Activated CD4-positive, alpha-beta T cell treated with anti-CD3 and anti-CD28 coated beads, Interleukin-10, Interleukin-2, amounts not matched to agents 100 ng/mL and 50 ng/mL, durations not matched to agents 16 hours and 8 hours (primary cell): ENCODE measurements at places on chromosomes 5 and 9.

- no peak for DNase-seq
Observed at GRCh38 chr5:113166261-113166660, 189.7 kb downstream of the DCP2 start.

GRCh38 chr5:35622974-35623373 is 5.3 kb downstream of the SPEF2 start:
- peak; percentile 75 for DNase-seq

- no peak for DNase-seq
Observed at GRCh38 chr5:13632676-13633075, 311.8 kb downstream of the DNAH5 start.

DNA sequence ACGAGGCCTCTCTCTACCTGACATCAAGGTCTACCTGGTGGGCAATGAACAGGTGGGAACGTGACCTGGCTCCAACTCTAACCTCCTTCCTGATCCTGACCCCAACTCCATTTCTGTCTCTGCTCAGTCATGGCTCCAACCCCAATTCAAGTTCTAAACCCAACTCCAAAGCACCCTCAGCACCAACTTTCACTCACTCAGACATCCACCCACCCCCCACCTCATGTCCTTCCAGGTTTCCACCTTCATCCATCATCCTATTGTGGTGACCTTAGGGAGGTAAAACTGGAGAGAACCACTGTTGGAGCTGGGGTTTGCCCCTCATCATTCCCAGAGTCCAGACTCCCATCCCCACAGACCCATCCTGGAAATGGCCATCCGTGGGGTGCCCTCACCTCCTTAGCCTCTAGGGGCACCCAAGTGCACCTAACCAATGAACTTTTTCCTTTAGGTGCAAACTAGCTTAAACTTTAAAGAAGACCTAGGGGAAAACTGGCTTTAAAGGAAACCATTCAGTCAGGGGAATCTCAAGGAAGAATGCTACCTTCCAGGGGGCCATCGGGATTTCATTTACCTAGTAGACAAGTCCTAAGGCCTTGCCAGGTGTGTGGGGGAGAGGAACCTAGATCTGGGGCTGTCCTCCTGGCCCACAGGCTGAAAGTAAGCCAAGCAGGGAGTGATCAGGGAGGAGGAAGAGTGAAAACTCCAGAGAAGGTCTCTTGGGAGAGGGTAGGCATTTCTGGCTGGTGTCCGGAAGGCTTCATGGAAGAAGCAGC is 11.3 kb downstream of the RGS14 start:
- DNase-seq, result peak; percentile 47

DNA sequence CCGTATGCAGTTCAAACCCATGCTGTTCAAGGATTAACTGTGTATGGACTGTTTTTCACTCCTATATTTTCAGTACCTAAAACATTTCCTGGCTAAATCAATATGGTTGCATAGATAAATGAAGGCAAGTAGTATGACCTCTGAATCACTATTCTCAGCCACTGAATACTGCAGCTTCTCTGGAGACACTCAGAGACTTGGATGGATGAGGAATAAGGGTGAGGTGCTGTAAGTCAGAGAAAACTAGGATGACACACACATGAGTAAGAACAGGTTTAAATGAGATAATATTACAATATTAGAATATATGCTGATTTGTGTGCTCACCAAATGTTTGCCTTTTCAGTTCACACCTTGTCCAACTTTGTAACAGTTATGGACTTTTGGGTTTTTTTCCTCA is 26.0 kb upstream of the ANXA1 start:
- no peak for DNase-seq

- peak; percentile 9 for DNase-seq
Observed at GRCh38 chr9:97740848-97741821, 44.0 kb upstream of the XPA start.

DNA sequence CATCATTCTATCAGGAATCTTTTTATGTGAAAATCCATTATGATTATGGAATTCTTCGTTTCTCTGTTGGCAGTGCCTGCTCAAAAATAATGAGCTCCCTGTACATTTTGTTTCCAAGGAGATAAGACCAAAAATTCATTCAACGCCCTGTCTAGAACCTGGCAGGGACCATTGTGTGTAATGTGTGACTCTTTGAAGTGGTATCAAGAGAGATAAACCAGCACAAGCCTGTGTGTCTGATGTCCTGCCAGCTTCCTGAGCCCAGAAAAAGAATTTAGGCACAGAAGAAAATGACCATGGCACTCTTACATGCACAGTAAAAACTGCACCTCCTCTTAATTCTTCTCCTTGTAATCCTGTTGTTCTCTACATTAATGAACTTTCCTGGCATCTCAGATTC is 177.4 kb downstream of the SAXO1 start:
- DNase-seq, result no peak

DNA sequence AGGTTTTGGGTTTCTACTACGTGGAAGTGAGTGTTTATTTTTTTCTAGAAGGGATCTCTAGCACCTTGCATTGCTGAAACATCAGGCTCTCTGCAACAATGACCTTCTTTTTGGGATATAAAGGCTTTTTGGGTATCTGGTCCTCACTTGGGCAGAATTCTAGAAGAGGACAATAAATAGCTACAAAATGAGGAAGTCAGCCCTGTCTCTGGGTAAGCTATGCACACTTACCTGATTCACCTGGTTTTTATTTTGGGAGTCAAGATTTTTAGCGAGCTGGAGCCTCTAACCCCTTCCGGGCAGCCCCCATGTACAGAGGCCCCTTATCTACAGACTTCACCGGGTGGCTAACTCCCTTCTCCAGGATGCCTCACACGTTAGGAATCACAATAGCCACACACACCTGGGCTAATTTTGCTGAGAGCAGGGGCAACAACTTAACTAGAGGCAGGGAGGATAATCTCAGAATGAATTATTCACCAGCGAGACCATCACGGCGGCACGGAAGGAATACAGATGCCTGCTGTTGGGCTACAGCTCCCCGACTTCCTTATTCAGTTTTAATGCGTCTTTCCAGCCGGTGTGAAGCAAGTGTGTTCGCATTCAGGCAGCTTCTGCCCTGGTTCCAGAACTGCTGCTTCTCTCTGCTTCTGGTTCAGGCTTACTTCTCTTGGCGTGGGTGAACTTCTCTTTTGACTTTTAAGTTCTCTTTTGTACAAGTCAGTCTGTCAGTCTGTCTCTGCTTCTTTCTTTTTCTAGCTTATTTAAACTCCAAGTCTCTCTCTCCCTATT is 341.0 kb upstream of the PANK3 start:
- DNase-seq, result no peak

- DNase-seq, result no peak
Observed at GRCh38 chr5:88244686-88245085, 24.0 kb downstream of the TMEM161B start.

- no peak for DNase-seq
Observed at GRCh38 chr9:99052815-99053715, 51.8 kb upstream of the TGFBR1 start.

GRCh38 chr9:106728860-106729259 is 134.1 kb upstream of the ZNF462 start:
- no peak for DNase-seq

GRCh38 chr9:69470186-69470977 is 145.4 kb downstream of the ENTREP1 start:
- no peak for DNase-seq

DNA sequence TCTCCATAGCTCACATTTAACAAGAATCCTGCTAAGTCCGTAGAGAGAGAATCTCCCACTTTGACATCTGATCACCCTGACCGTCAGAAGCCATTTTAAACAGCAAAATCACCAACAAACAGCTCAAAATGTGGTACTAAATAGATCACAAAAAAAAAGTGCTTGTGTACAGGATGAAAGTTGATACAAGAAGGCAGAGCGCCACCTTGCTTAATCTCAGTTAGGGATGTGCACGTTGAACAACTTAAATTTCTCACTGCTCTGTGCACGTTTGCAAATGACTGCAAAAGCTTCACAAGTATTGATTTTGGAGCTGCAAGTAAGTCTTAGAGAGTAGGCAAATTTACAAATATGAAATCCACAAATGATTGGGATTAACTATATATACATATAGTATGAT is 63.1 kb upstream of the NREP start:
- DNase-seq, result no peak

DNA sequence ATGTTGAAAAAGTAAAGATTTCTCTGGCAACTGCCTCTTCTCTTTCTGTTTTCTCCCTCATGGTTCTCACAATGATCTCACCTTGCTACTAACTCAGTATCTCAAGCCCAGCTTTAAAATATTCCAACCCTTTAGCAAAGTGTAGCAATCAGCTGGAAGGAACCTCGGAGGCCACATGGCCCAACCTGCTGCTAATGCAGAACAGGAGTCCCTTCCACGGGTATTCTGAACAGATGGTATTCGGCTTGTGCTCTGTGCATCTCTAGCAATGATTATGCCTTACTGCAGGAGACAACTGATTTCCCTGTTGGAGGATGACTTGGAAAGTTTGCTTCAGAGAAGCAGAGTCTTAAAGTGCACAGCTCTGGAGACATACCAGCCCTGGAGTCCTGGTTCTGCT is 151.8 kb upstream of the PPP1R2B start:
- no peak for DNase-seq

- peak; percentile 15 for DNase-seq
Observed at GRCh38 chr9:19922476-19923118, 133.8 kb upstream of the SLC24A2 start.

DNA sequence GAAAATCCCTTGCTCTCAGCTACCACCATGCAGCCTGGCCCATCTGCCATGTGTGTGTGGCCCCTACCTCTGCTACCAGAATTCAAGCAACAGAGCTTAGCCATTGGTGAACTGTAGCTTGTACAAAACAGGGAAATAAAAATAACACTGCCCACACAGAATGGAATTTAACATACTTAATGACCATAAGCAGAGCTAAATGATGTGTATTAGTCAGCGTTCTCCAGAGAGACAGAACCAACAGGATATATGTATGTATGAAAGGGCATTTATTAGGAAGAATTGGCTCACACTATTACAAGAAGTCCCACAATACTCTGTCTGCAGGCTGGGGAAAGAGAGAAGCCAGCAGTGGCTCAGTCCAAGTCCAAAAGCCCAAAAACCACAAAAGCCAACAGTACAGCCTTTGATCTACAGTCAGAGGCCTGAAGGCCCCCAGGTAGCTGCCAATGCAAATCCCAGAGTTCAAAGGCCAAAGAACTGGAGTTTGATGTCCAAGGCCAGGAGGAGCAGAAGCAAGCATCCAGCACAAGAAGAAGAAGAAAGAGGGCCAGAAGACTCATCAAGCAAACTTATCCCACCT is 318.8 kb downstream of the DNAH5 start:
- no peak for DNase-seq

GRCh38 chr9:133375116-133375723 is 640 bp downstream of the SURF4 start:
- DNase-seq, result no peak

DNA sequence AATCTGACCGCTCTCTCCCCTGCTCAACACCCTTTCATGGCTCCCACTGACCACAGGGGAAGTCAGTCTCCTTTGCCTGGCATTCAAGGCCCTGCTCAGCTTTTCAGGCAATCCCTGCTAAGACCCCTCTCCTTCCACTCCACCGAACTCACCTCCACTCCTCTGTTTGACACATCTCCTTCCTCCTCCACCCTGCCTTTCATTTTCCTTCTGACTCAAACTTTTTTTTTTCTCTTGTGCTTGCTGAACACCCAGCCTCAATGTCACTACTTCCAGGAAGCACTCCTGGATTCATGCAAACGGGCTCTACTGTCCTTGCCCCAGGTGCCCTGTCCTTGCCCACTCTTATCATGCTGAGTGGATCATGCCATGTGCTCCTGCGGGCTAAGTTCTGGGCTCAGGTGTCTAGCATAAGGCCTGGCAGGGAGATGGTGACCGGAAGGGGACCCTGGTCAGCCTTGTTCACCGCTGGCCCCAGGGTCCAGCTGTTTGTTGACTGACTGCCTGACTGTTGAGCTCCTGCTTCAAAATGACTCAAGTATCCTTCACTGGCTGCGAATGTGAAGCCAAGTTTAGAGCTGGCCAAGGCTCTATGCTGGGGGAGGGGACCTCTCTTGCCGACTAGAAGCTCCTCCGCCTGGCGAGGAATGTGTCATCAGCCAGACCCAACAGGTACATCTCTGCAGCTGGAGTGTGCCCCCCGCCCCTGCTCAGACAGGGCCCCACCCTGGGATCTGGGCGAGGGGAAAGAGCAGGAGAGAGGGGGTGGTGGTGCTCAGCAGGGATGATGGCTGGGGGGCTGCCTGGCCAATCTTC is 6.2 kb downstream of the NR5A1 start:
- peak; percentile 25 for DNase-seq

- no peak for DNase-seq
Observed at GRCh38 chr9:77019236-77019925, at the start of gene FOXB2. TSS of gene FOXB2 (plus strand) at chr9:77019655. CDS start at chr9:77019655, 0 bp downstream.

DNA sequence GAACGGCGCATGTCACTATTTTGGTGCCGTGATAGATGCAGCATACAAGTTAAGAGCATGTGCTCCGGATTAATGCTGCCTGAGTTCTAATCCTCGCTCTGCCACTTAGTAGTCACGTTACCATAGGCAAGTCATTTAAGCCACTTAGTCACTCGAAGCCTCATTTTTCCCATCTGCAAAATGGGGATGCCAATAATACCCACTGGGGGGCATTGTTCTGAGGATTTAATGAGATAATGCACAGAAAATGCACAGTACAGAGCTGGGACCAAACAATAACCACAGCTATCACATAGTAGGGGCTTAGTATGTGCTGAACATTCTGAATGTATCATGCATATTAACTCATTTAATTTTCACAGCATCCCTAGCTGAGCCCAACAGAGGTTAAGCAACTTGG is 9.1 kb downstream of the NIPAL4 start:
- DNase-seq, result peak; percentile 46

GRCh38 chr5:75568202-75568601 is 43.1 kb upstream of the ANKDD1B start:
- DNase-seq, result peak; percentile 72

GRCh38 chr5:85741972-85742371 is 875.8 kb upstream of the COX7C start:
- DNase-seq, result no peak

DNA sequence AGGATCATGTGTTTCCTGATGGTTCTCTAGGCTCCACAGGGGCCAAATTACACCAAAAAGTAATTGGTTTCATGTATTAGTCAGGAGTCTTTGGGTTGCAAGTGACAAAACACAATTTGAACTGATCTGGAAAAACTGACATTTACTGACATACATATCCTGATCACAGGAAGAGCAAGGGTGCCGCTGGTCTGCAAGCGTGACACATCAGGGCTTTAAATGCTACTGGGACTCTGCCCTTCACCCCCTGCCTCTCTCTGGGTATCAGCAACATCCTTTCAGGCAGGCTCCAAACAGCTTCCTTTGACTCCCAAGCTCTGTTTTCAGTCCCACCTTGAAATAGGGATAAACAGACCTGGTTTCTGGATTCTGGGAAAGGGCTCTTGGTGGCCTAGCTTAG is 197.5 kb downstream of the PALM2AKAP2 start:
- peak; percentile 53 for DNase-seq

DNA sequence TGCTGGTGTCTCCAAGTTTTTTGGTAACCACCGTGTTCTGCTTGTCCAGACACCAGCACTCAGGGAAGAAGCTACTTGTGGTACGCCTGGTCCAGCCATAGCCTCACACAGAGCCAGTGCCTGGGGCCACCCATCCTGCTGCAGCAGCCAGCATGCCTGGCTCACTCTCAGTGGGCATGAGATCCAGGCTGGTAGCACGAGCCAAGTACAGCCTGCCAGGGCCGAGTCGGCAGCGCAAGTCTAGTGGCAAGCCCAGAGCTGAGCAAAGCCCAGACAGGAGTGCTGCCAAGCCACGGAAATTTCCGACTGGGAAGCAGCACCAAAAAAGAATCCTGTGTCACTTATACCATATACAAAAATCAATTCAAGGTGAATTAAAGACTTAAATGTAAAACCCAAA is 36.3 kb upstream of the FBXL17 start:
- no peak for DNase-seq

GRCh38 chr5:107396351-107396690 is 274.4 kb downstream of the EFNA5 start:
- no peak for DNase-seq

- no peak for DNase-seq
Observed at GRCh38 chr5:159174511-159175168, 34.7 kb downstream of the RNF145 start.
